ENCODE measurements at places on chromosomes 5 and 9.

DNA sequence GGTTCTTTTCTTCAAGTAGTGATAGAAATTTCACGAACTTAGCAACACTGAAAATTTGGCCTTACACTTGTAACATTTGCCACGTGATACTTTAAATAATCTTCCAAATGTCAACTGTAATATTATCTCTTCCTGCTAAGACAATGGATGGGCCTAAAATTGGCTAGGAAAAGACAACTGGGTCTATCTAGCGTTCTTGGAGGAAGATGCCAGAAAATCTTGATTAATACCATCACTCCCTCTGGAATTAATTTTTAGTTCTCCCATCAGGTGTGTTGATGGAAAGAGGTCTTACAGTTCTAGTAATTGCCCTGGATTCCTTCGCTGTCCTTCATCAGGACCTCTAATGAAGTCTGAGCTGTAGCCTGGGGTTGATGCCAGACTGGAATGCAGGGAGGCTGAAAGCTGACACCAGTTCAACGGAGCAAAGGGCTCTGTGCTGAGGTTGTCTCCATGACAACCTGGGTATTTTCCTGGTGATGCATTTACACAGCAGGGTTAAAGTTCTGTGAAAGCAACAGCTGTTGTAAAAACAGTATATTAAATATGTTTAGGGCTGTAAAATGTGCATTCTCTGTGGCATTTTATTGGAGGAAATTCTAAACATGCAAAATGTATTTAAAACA is 92.3 kb downstream of the GAS1 start:
- no peak for DNase-seq

GRCh38 chr9:87375397-87376073 is 122.1 kb upstream of the DAPK1 start:
- DNase-seq, result no peak

DNA sequence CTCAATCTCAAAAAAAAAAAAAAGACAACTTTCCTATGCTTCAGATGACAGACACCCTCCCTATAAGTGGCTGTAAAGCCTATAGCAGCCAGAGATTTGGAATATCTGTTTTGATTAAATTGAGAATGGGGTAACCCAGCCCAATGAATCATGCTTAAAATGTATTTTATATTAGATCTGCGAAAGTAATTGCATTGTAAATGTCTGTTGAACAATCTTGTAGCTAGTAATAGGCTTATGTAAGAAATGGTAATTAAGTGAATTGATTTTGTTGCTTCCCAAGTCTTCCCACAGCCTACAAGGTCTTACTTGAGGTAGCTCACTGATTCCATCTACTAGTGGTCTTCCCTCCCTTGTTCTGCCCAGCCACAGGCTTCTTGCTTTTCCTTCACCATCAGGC is 590.7 kb downstream of the ACTL7B start:
- DNase-seq, result no peak

DNA sequence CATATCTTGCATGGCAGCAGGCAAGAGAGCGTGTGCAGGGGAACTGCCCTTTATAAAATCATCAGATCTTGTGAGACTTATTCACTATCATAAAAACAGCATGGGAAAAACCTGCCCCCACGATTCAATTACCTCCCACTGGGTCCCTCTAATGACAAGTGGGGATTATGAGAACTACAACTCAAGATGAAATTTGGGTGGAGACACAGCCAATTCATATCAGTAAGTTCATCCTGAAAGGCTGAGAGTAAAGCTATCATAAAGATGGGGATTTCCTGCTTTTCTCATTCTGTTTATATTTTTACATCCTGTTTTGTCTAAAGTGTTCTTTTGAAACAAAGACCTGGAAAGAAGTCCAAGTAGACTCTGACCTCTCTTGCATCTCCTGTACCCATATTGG is 28.9 kb upstream of the IL33 start:
- DNase-seq, result no peak

DNA sequence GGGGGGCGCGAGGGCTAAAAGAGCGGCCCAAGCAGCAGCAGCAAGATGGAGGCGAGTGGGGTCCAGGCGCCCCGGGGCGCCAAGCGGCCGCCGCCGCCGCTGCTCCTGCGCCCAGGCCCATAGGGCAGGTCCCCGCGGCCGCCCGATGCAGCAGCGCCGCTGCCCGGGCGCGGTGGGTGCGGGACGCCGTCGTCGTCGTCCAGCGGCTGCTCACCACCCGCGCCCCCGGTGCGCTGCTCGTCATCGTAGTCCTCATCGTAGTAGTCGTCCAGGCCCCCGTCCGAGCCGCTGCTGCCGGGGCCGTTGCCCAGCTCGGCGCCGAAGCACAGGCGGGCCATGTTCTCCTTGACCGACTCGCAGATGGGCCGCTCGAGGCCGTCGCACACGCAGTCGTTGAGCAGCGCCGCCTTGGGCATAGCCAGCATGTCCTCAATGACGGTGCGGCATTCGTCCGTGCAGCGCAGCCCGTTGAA is 1.5 kb downstream of the GAS1 start:
- DNase-seq, result no peak

GRCh38 chr9:75683591-75683990 is 206.9 kb upstream of the PCSK5 start:
- no peak for DNase-seq

- no peak for DNase-seq
These were observed 167.1 kb downstream of the CD180 start for GRCh38 chr5:67029481-67029880.

GRCh38 chr5:130286971-130287370 is 382.7 kb downstream of the CHSY3 start:
- no peak for DNase-seq

DNA sequence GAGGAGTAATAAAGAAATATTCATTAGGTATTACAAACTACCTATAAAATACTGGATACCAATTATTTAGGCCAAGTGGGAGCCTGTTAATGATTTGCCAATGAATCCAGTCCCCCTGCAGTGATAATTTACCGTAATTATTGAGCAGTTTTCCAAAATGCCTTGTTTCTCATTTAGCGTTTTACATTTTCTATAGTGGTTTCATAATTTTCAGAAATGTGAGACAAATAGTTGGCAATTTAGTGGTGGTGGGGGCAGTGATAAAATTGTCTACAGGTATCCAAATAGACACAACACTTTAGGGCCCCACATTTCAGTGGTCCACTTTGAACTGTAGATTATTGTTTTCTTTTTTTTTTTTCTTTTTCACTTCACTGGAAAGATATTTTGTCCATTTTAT is 27.3 kb upstream of the ALDH1A1 start:
- no peak for DNase-seq

DNA sequence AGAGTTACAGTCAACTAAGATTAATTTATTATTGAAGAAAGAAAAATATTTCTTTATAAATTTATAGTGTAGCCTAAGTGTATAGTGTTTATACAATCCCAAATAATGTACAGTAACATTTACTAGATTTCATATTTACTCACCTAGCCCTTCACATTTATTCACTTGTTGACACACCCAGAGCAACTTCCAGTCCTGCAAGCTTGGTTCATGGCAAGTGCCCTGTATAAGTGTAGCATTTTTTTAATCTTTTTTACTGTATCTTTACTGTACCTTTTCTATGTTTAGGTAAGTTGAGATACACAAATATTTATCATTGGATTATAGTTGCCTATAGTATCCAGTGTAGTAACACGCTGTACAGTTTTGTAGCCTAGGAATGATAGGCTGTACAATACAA is 119.9 kb downstream of the SPATA31D1 start:
- no peak for DNase-seq

DNA sequence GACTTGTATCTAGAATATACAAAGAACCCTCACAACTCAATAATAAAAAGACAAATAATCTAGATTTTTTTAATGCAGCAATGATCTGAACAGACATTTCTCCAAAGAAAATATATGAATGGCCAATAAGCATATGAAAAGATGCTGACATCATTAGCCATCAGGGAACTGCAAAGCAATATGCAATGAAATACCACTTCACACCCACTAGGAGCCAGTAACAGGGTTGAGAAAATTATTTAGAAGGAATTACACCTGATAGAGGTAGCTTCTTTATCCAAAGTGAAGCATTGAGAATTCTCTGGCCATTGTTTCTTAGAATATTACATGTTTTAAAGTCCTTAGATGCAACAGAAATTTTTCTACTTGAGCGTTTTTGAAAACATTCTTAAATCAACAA is 316.9 kb downstream of the KCNN2 start:
- no peak for DNase-seq

Measured in GM12892 (cell line).